ENCODE measurements at places on chromosomes 1 and 21. TPM values are rescaled to one million over a fixed set of nuclear protein-coding genes. Genes with fewer than 3 reads are reported as not detected.

DNA sequence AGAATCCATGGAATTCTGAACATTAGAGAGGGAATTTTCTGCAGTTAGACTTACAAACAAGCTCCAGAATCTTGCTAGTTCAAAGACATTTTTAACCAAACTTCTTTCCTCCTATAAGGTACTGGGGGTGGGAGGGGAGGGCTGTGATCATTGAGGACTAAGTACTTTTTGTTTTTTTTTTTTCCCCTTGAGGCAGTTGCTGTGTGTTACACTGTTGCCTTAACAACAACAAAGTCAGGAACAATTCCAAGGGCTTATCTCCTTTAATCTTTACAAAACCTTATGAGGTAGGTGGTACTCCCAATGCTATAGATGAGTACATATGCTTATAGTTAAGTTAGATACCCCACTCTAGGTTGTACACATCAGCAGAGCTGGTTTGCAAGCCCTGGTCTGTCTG lies 62.9 kb downstream of the PPP1R12B start:
- no peak for DNase-seq
- no peak overlapping the region for H3K4me3 ChIP-seq
- H3K36me3 ChIP-seq, result no peaks in the 10 kb centered on the region
- no peaks in the 10 kb centered on the region for H3K4me1 ChIP-seq
- peak overlapping the region; percentile 85 for H3K27ac ChIP-seq
- H3K27me3 ChIP-seq, result no peaks in the 10 kb centered on the region

DNA sequence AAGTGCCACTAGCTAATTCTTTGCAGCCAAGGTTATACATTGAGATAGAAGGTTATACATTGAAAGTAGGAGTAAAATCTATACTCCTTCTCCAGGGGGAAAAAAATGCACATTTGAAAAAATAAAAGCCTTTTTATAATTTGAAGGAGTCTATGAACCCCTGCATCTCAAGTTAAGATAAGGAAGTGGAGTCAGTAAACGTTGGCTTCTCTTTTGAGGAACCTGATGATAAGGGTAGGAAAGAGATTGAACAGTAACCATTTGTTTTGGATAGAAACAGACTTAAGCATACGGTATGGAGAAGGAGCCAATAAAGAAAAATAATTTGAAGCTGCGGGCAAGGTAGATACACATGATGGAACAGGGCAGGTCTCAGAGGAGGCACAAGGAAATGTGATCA lies 64.1 kb downstream of the RPAP2 start:
- peaks cover 20% of the 10 kb centered on the region for H3K36me3 ChIP-seq
- no peaks in the 10 kb centered on the region for H3K27me3 ChIP-seq
- H3K27ac ChIP-seq, result no peak overlapping the region
- no peaks in the 10 kb centered on the region for H3K4me1 ChIP-seq
- no peak overlapping the region for H3K4me3 ChIP-seq
- no peak for DNase-seq

DNA sequence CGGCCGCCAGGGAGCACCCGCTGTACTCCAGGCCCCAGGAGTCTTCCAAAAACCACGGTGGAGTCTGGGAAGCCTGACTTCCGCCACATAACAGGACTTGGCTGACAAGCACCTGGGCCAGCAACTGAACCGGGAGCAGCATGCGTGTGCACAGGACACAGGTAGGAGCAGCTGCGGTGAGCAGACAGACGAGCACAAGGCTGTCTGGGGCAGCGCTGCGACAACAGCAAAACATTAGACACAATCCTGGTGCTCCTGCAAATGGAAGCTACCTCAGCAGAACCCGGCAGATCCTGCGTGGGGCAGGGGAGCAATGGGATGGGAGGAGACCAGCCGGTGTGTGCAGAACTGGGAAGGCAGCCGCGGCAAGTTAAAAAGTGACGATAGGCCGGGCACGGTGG lies 80.4 kb downstream of the NPHP4 start:
- no peaks in the 10 kb centered on the region for H3K27me3 ChIP-seq
- H3K4me1 ChIP-seq, result no peaks in the 10 kb centered on the region
- H3K36me3 ChIP-seq, result no peaks in the 10 kb centered on the region
- no peak for DNase-seq
- H3K4me3 ChIP-seq, result no peak overlapping the region

DNA sequence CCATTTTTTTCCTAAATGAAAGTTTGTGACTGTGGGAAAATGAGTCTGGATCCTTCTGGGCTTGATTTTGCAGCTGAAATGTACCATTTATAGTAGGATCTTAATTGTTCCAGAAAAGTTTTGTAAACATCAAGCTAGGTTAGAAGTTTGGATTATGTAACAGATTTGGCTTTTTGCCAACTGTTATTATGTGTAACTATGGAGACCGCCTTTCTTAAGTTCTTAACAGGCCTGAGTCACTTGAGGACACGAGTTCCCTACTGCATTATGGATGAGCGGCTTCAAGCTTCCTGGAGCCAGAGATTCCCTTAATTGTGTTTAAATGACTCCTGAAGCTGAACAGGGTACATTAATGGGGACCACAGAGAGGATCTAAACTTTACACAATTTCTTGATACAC lies 22.2 kb downstream of the SLC25A33 start:
- H3K27ac ChIP-seq, result peak overlapping the region; percentile 15
- no peak overlapping the region for H3K4me3 ChIP-seq
- no peak for DNase-seq
- no peaks in the 10 kb centered on the region for H3K4me1 ChIP-seq
- no peaks in the 10 kb centered on the region for H3K36me3 ChIP-seq

- no peak for DNase-seq
- no peak overlapping the region for H3K4me3 ChIP-seq
- H3K27me3 ChIP-seq, result no peaks in the 10 kb centered on the region
- no peaks in the 10 kb centered on the region for H3K4me1 ChIP-seq
Observed at GRCh38 chr1:181947441-181947840, 114.1 kb downstream of the ZNF648 start.

DNA sequence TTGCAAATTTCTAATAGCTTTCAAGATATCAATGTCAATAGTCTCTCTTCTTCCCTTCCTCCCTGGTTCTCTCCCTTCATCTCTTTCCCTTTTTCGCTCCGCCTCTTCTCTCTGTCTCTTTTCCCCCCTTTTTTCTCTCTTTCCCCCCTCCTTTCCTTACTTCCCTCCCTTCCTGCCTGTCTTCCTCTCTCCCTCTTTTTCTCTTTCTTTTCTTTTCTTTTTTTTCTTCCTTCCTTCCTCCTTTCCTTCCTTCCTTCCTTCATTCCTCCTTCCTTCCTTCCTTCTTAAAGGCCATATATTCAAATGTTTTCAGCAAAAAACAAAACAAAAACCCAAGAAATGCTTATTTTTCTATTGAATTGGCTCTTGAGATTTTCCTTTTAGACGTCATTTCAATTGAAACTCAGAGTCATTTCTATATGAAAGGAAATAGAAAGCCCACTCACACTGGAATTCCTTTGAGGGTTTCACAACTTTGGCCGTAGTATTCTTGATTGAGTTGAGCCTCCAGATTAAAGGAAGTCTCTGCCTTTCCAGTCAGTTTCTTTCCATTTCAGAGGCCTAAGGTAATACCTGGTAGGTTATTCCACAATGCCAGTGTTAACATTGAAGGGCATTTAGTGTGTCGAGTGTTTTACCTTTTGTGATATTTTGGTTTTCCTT lies 551.5 kb downstream of the LMO4 start:
- H3K27me3 ChIP-seq, result no peaks in the 10 kb centered on the region
- H3K27ac ChIP-seq, result no peak overlapping the region
- H3K4me3 ChIP-seq, result no peak overlapping the region
- no peaks in the 10 kb centered on the region for H3K4me1 ChIP-seq
- no peaks in the 10 kb centered on the region for H3K36me3 ChIP-seq
- no peak for DNase-seq

GRCh38 chr1:155272466-155273342 lies 600 bp downstream of the CLK2 start:
- H3K4me3 ChIP-seq, result peak overlapping the region; percentile 94
- no peak for DNase-seq
- peak overlapping the region; percentile 96 for H3K27ac ChIP-seq
- H3K27me3 ChIP-seq, result no peaks in the 10 kb centered on the region
- peaks cover 33% of the 10 kb centered on the region for H3K36me3 ChIP-seq
- H3K4me1 ChIP-seq, result peaks cover 36% of the 10 kb centered on the region

DNA sequence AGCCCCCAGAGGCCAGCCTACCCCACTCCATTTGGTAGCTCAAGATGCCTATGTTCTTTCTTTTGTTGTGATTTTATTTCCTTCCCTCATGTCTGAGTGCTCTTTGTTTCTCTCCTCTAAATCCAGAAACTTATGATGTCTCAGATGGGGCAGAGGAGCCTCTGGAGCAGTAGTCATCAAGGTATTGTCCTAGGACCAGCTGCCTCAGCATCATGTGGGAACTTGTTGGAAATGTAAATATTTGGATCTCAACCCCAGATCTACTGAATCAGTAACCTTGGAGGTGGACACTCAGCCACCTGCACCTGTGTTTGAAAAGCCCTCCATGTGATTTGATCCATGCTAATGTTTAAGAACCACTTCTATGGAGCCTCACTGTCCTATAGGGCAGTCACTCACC lies 593.1 kb upstream of the PLXNA2 start:
- H3K36me3 ChIP-seq, result no peaks in the 10 kb centered on the region
- H3K4me1 ChIP-seq, result no peaks in the 10 kb centered on the region
- no peak overlapping the region for H3K27ac ChIP-seq
- H3K4me3 ChIP-seq, result no peak overlapping the region
- DNase-seq, result no peak
- no peaks in the 10 kb centered on the region for H3K27me3 ChIP-seq

GRCh38 chr1:56212143-56212542 lies 367.2 kb downstream of the PLPP3 start:
- no peaks in the 10 kb centered on the region for H3K36me3 ChIP-seq
- H3K27ac ChIP-seq, result no peak overlapping the region
- H3K4me3 ChIP-seq, result no peak overlapping the region
- H3K4me1 ChIP-seq, result no peaks in the 10 kb centered on the region

DNA sequence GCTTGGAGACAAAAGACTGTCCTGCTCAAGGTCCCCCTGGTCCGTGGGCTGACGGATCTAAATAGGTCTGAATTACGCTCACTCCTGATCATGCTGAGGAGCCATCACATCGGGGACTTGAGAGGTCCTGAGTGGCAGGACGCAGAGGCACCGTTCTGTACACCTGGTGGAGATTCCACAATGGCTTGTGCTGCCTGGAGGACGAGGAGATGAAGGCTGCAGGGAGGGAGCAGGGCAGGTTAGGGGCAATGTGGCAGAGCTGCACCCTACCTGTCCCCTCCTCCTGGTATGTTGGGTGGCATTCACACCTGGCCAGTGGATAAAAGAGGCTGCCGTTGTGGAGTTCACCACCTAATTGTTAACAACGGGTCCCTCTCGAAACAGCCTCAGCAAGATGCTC lies 38.7 kb downstream of the RHBG start:
- no peaks in the 10 kb centered on the region for H3K27me3 ChIP-seq
- no peaks in the 10 kb centered on the region for H3K36me3 ChIP-seq
- no peaks in the 10 kb centered on the region for H3K4me1 ChIP-seq
- no peak for DNase-seq

GRCh38 chr21:41397471-41397891 lies 28.6 kb upstream of the MX1 start:
- peak; percentile 56 for DNase-seq
- no peaks in the 10 kb centered on the region for H3K4me1 ChIP-seq
- no peak overlapping the region for H3K4me3 ChIP-seq
- H3K36me3 ChIP-seq, result peaks cover 15% of the 10 kb centered on the region

- H3K27me3 ChIP-seq, result no peaks in the 10 kb centered on the region
- H3K27ac ChIP-seq, result no peak overlapping the region
- DNase-seq, result no peak
- no peak overlapping the region for H3K4me3 ChIP-seq
- H3K4me1 ChIP-seq, result no peaks in the 10 kb centered on the region
Observed at GRCh38 chr21:26832546-26832945, 12.7 kb downstream of the ADAMTS1 start.

DNA sequence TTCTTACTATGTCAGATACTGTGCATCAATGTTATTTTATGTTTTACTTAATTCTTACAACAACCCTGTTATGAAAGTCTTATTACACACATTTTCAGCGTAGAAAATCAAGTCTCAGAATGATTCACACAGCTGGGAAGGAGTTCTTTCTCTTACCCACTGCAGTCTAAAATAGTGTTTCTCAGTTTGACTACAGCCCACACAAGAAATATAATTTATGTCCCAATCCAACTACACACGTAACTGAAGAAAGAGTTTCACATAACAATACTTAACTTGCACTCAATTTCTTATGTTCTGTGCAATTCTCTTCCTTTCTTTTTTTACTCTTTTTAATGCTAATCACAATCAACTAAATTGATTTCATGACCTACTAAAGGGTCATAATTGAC lies 252.8 kb upstream of the ADGRL2 start:
- no peaks in the 10 kb centered on the region for H3K27me3 ChIP-seq
- H3K4me1 ChIP-seq, result peaks cover 7% of the 10 kb centered on the region
- no peaks in the 10 kb centered on the region for H3K36me3 ChIP-seq
- no peak overlapping the region for H3K4me3 ChIP-seq
- no peak for DNase-seq

GRCh38 chr21:33734291-33734690 lies 92.0 kb downstream of the ITSN1 start:
- no peak overlapping the region for H3K27ac ChIP-seq
- DNase-seq, result no peak
- H3K36me3 ChIP-seq, result peaks cover 12% of the 10 kb centered on the region
- no peak overlapping the region for H3K4me3 ChIP-seq

DNA sequence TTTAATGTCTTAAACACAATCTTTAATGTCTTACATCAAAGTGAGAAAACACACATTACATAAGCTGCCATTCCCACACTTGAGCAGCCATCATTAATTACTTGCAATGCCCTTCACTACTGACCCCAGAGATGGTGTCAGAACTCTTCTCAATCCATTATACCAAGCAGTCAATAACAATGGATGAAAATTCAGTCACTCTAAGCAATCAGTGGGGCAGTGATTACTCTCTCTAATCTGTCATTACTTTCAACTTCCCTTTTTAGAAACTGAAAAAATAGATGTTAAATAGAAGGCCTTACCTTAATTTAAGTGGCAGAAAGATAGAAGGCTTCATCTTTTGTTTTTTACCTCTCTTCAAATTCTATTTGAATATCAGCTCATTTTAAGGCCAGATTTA lies 9.7 kb upstream of the FRRS1 start:
- H3K36me3 ChIP-seq, result no peaks in the 10 kb centered on the region
- no peak for DNase-seq
- H3K4me3 ChIP-seq, result no peak overlapping the region

GRCh38 chr1:147414505-147415163 lies 126.7 kb upstream of the BCL9 start:
- no peak overlapping the region for H3K27ac ChIP-seq
- H3K4me3 ChIP-seq, result no peak overlapping the region
- H3K27me3 ChIP-seq, result no peaks in the 10 kb centered on the region

RNPC3 gene
- 10.3 TPM for total RNA-seq

NPPB gene
- total RNA-seq, result 1,081 TPM

FBXO2 gene
- total RNA-seq, result 16.7 TPM

IFNLR1 gene
- 6.2 TPM for total RNA-seq

CCDC17 gene
- total RNA-seq, result 0.52 TPM

LCE3D gene
- not detected for total RNA-seq

NBPF4 gene
- not detected for total RNA-seq

Data from right atrium auricular region (tissue), 2 donors.